AML-193 (cell line): ENCODE measurements at places on chromosomes 12 and 14.

DNA sequence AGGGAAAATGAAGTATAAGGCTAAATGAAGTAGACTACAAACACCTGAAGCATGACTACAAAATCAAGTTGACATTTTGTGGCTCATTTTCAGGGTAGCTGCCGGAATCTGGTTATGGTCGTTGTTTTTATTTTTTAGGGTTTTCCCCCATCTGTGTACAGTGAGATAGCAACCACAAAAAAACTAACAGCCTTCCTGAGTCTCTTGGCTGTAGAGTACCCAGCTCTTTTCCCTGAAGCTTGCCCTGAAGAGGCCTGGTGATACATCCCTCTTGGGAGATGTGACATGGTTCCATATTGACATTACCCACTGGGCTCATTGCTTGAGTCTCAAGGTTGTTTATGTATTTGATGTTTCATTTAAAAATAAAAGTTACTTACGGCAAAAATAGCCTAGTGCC, 424.0 kb downstream of the ZFP36L1 start:
- no peak for DNase-seq

GRCh38 chr12:64706857-64707256, 52.3 kb downstream of the GNS start:
- no peak for DNase-seq

DNA sequence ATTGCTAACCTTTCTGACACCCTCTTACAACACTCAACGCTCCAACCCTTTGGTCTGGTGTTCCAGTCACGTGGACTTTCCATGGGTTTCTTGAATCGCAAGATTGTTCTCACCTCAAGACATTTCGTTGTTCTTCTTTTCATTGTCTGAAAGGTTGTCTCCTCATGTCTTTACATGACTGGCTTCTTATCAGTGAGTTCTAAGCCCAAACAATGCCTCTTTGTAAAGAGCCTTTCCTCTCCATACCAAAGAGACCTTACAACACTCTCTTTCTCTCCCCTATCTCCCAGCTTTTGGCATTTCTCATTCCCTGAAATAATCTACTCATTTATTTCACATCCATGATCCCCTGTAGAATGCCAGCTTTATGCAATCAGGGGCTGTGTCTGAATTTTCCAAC, 1144.8 kb downstream of the AACS start:
- DNase-seq: no peak

DNA sequence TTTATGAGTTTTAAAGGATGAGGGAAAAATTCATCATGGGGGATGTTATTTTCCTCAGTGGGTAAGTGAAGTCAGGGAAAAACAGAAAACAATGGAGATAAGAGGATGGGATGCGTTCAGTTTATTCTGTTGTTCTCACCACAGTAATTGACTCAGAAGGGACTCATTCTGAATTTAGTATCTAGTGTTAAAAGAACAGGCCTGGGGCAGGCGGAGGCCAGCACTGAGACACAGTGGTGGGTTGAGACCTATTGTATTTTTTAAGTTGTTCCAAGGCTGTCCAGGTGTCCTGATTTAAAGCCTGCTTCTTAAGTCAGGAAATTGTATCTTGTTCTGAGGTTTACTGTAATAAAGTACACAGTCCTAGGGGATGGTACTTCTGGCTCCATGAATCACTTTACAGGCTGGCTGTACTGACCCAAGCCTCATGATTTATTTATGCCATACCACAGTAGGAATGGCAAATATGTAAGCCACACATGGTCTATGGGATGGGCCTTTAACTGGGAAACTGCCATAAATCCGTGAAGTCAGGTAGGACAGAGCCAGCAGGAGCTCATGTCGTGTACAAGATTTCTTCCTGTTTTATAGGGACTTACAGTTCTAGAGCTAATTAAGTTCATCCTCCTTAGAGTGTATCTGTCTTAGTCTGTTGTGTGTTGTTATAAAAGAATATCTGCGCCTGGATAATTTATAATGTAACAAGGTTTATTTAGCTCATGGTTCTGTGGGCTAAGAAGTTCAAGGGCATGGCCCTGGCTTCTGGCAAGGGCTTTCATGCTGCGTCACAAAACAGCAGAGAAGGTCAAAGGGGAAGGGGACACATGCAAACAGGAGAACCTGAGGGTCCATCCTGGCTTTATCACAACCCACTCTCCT, 244.1 kb downstream of the FBXL14 start:
- DNase-seq: no peak

- DNase-seq: peak; percentile 88
Observed at GRCh38 chr12:6950811-6951540, at the start of gene PTPN6. Gene PTPN6 (plus strand): TSS chr12:6951356. CDS start chr12:6951513, 157 bp downstream.

- no peak for DNase-seq
Observed at GRCh38 chr12:132602572-132603239, 7.7 kb downstream of the LRCOL1 start.

DNA sequence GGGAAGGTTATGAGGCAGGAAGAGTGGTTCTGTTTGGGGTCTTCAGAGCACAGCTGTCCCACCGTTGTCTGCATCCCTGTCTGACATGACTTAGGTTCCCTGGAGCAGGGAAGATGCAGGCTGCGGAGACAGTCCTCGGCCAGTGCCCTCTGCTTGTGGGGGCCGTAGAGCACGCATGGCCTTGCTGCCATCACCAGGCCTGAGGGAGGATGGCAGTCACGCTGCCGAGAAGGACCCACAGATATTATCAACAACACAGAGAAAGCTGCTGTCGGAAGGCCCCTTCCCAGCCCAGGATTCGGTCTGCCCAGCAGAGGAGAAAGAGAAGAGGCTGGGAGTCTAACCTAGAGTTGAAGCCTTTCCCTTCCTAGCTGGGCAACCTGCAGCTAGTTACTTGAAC, 35.0 kb downstream of the ERH start:
- DNase-seq: no peak

GRCh38 chr12:119258556-119258955, 76.0 kb upstream of the CCDC60 start:
- no peak for DNase-seq

- no peak for DNase-seq
Observed at GRCh38 chr12:114506651-114507050, 100.7 kb upstream of the TBX5 start.

DNA sequence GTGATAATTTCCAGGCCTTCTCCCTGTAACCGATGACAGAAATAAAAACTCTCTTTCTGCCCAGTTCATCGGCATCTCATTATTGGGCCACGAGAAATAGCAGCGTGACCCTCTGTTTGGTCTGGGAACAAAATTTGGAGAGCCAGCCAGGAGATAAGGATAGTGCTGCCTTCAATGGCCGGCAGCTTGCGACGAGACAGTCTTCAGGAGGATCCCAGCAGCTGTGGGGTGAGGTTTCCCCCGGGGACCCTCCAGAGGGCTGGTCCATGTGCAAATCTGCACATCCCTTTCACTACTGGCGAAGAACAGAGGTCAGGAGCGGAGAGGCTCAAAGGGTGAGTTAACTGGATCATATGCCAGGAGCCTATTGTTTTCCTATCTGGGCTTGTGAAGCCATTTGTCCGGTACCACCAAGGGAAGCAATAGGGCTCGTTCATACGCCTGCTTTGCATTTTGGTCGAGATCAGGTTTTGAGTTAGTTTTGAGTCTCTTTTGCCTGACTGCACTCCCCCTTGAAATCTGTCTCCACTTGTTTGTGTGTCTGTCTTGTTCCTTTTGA, 4.8 kb downstream of the SLC39A2 start:
- DNase-seq: no peak

DNA sequence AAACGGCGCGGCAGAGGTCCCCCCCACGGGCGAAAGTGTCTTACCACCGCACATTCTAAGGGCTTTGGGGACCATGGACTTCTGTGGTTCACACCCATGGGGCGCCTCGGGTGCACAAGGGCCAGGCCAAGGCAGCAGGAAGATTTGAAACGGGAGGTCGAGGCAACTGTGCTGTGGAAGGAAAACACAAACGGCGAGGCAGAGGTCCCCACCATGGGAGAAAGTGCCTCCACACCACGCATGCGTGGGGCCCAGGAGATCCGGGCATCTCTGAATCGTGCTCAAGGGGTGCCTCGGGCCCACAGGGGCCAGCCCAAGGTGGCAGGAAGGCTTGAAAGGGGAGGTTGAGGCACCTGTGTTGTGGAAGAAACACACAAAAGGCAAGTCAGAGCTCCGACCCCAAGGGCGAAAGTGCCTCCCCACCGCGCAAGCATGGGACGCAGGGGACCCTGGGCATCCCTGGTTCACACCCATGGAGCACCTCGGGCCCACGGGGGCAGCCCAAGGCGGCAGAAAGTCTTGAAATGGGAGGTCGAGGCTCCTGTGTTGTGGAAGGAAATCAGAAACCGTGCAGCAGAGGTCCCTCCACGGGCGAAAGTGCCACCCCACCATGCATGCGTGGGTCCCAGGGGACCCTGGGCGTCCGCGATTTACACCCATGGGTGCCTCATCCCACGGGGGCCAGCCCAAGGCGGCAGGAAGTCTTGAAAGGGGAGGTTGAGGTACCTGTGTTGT, 371.0 kb downstream of the ALG10 start:
- DNase-seq: no peak

DNA sequence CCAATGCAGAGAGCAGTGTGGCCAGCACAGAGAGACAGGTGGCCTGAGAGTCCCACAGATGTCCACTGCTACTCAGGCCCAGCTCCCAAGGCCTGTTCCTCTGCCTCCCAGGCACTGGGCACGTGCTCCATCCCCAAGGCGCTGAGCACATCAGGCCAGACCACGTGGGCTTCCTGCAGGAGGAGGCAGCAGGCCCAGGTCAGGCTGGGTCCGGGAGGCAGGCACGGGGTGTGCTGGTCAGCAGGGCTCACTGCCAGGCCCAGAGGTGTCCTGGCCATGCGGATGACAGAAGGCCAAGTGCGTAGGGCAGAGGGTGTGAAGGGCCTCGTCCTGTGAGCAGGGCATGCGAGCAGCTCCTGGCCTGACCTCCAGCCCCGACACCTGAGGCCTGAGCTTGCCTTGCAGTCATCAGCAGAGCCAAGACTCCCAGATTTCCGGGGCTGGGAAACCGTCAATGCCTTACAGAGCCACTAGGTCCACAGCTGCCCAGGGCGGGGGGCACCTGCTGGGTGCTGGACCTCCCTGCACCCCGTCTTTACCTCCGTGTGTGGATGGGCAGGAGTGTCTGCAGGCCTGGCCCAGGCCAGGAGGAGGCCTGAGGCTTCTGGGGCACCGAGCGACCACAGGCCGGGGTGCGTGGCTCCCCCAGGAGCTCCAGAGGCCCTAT, 14.9 kb downstream of the TRMT61A start:
- DNase-seq: no peak

GRCh38 chr14:68208626-68209317, 389.2 kb downstream of the RAD51B start:
- DNase-seq: no peak

GRCh38 chr12:12564911-12565310, 2.2 kb upstream of the DUSP16 start:
- DNase-seq: no peak

GRCh38 chr12:113322343-113322742, 12.6 kb downstream of the SLC8B1 start:
- no peak for DNase-seq

GRCh38 chr12:106776897-106777296, 2.4 kb downstream of the RIC8B start:
- no peak for DNase-seq

- no peak for DNase-seq
Observed at GRCh38 chr12:118136559-118137003, 657 bp downstream of the PEBP1 start.

- DNase-seq: no peak
Observed at GRCh38 chr14:78690836-78691235, 520.7 kb downstream of the NRXN3 start.

- DNase-seq: no peak
Observed at GRCh38 chr14:52352061-52352491, 38.0 kb downstream of the PTGER2 start.

- DNase-seq: no peak
Observed at GRCh38 chr12:52139579-52140062, 52.2 kb downstream of the KRT80 start.

GRCh38 chr14:55436519-55436918, 3.9 kb downstream of the TBPL2 start:
- DNase-seq: no peak

GRCh38 chr14:60736494-60736893, 1.9 kb downstream of the MNAT1 start:
- DNase-seq: peak; percentile 18
